Activated CD4-positive, alpha-beta T cell treated with anti-CD3 and anti-CD28 coated beads, Interleukin-2, amount 10 ng/mL, durations not matched to agents 24 days and 14 days (primary cell): ENCODE measurements at places on chromosomes 5 and 9. TPM values are rescaled to one million over a fixed set of nuclear protein-coding genes. Genes with fewer than 3 reads are reported as not detected.
A peak's percentile ranks its signal among the peaks of the same experiment; 100 is the strongest.

DNA sequence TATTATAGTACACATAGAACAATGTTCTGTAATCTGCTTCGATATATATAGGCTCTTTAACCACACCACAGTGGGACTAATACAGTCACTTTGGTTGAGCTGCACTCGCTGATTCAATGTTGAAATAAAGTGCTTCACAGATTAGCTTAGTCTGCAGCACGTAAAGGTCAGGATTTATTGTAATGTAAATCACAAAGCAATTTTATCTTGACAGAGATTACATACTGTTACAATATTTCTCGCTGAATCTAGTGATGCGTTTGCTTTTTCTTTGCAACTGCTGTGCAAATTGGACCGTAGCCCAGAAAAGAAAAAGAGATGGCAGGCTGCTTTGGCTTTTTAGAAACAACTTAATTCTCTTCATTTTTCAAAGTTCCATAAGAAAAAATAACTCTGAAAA is 52.9 kb downstream of the CETN3 start:
- H3K36me3 ChIP-seq: no peaks in the 10 kb centered on the region
- no peak overlapping the region for H3K4me3 ChIP-seq
- H3K27ac ChIP-seq: no peak overlapping the region

- H3K27me3 ChIP-seq: peaks cover 47% of the 10 kb centered on the region
- H3K27ac ChIP-seq: peak within 1 kb of the TSS; percentile 41
- no peak within 1 kb of the TSS for H3K4me3 ChIP-seq
- peaks cover 2% of the 10 kb centered on the region for H3K36me3 ChIP-seq
- DNase-seq: no peak
These were observed at the start of gene IRX4 for GRCh38 chr5:1882337-1883119. Gene IRX4, minus strand, starts transcription at chr5:1882925. Its CDS starts 278 bp downstream, at chr5:1882647.

- no peak overlapping the region for H3K27ac ChIP-seq
- peaks cover 1% of the 10 kb centered on the region for H3K36me3 ChIP-seq
- DNase-seq: no peak
- H3K4me3 ChIP-seq: no peak overlapping the region
- no peaks in the 10 kb centered on the region for H3K27me3 ChIP-seq
- peaks cover 45% of the 10 kb centered on the region for H3K4me1 ChIP-seq
These were observed 78.4 kb upstream of the PTGER4 start for GRCh38 chr5:40601198-40601868.

Gene OR1J2
- total RNA-seq: not detected in 2 replicates

DNA sequence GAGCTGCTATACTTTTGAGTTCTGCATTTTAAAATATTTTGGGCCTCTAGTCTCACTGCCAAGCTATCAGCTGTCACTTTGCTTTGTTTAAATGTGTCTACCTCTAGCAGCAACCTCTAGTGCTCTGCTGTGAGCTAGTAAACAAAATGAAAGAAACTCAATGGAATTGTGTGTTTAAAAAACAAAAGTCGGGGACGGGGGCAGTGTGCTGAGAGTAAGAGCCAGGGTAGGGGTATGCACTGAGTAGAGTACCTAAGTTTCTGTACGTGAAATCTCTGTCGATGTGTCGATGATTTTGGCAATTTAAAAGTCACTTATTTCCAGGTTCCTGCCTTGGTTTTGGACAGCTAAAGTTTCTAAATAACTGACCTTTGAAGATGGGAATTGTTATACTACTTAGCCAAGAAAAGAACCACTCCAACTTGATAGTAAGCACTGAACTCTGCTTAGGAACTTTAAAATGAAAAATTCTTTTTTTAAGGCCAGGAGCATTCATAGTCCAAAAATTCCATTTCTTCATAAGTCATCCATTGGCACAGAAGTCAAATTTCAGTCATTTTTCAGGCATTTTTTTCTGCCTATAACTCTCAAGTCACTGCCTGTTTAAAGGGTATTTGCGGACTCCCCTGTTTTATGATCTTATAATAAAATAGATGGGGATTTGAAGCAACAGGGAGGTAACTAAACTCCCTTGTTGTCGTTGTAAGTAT is 111.5 kb downstream of the SAXO1 start:
- no peak overlapping the region for H3K27ac ChIP-seq
- no peaks in the 10 kb centered on the region for H3K36me3 ChIP-seq
- H3K27me3 ChIP-seq: peaks cover 2% of the 10 kb centered on the region
- H3K4me3 ChIP-seq: no peak overlapping the region
- no peak for DNase-seq
